ENCODE measurements at places on chromosomes 1 and 21.
A peak's percentile ranks its signal among the peaks of the same experiment; 100 is the strongest.

DNA sequence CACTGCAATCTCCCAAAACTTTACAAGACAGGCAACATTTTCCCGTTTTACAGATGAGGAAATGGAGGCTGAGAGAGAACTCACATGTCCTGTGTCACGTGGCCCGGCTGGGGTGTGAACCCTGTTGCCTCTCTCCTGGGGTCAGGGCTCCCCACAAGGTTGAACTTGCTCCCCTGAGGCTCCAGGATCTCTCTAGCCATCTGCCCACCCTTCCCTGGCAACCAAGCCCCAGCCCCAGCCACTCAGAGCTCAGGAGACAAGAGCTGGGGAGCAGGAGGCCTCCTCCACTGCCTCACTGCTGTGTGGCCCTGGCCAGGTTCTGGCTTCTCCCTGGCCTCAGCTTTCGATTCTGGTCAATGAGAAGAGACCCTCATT lies 11.8 kb downstream of the LAPTM5 start:
- DNase-seq = no peak

GRCh38 chr21:17782051-17782450 lies 37.1 kb downstream of the C21orf91 start:
- DNase-seq = no peak

GRCh38 chr1:28412731-28413130 lies 43.2 kb downstream of the PHACTR4 start:
- DNase-seq = no peak

- no peak for DNase-seq
Measured at GRCh38 chr1:119001181-119002027, 13.3 kb upstream of the TBX15 start.

DNA sequence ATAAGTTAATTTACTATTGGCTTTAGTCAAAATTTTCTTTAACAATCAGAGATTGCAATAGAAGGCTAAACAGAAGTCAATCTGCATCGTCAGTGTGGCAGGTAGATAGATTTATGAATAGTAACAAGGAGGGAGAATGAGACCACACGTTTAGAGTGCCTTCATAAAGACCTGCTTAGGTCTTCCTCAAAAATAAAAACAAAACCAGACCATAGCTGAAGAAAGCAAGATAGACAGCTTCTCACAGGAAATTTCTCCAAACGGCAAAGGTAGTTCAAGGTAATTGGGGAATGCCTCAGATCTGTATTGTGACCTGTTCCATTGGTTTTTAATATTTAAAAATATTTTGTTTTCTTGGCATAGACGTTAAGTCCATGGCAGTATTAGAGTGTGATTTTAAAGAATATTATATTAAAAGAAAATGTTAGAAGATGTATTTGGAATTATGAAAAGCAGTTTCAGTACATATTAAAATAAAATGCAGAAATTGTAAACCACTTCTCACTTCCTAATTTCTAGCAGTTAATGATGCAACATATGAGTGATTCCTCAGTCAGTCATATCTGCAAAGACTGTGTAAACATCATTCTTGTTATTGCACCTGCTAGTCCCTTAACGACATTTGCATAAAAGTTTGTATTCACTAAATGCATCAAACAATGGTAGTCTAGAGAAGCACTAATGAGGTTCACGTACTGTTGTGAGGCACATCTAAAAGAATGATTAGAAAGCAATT lies 278.0 kb downstream of the HLX start:
- no peak for DNase-seq

DNA sequence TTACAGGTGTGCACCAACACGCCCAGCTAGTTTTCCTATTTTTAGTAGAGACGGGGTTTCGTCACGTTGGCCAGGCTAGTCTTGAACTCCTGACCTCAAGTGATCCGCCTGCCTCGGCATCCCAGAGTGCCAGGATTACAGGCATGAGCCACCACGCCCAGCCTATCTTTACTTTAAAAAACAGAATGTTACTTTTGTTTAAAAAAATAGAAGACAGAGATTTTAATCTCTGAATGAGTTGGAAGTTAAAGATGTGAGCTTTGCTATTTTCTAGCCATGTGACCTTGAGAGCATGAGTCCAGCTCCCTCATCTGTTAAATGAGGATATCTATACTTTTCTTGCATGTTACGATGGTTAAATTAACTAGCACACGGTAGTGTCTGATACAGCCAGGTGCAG lies 3.9 kb upstream of the PUM1 start:
- DNase-seq = no peak

DNA sequence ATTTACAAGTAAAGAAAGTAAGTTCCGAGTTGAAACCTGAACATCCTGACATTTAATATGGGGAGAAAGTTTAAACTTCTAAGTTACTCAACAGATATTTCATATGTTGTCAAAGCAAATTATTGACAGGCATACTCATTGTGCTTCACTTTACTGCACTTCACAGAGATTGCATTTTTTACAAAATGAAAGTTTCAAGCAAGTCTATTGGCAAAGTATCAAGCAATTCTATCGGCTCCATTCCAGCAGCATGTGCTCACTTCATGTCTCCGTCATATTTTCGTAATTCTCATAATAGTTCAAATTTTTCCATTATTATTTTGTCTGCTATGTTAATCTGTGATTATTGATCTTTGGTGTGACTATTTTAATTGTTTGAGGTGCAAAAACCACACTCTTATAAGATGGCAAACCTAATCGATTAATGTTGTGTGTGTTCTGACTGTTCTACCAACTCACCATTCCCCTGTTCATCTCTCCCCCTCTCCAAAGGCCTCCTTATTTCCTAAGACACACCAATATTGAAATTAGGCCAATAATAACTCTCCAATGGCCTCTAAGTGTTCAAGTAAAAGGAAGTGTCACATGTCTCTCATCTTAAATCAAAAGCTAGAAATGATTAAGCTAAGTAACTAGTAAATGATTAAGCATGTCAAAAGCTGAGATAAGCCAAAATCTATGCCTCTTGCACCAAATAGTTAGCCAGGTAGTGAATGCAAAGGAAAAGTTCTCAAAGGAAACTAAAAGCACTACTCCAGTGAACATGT lies 68.2 kb upstream of the BCL9 start:
- DNase-seq = no peak

DNA sequence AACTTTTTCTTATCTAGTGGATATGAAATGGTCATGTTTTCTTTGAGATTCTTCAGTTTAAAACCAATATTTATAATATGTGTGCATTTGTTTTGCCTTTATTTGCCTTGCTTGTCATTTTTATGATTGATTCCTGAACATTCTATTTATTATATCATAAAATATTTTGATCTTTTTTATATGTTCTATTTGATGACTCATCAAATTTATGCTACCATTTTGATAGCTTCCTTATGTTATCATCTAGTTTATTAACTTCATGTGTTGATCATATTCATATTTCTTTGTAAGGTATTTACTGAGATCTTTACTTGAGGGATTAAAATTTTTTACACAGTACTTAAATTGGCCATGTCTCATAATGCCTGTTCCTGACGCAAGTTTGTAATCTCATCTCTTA lies 1650.0 kb downstream of the AMY1C start:
- no peak for DNase-seq

- no peak for DNase-seq
Measured at GRCh38 chr1:215830226-215830810, 263.2 kb downstream of the KCTD3 start.

DNA sequence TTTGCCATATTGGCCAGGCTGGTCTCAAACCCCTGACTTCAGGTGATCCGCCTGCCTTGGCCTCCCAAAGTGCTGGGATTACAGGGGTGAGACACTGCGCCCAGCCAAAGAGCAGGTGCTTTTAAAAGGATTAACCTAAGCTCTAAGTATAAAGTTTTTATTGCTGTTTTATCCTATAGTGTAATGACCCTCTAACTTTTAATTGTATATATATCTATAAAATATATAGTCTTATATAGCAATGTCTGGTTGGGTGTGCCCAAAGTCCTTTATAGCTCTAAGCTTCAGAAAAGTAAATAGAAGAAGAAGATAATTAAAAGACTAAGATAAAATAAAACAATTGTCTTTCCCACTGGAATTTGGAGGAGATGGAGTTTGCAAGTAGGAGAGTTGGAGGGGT lies 73.8 kb upstream of the ATP5PO start:
- no peak for DNase-seq

- no peak for DNase-seq
Measured at GRCh38 chr1:115186711-115187265, 97.5 kb upstream of the TSPAN2 start.

DNA sequence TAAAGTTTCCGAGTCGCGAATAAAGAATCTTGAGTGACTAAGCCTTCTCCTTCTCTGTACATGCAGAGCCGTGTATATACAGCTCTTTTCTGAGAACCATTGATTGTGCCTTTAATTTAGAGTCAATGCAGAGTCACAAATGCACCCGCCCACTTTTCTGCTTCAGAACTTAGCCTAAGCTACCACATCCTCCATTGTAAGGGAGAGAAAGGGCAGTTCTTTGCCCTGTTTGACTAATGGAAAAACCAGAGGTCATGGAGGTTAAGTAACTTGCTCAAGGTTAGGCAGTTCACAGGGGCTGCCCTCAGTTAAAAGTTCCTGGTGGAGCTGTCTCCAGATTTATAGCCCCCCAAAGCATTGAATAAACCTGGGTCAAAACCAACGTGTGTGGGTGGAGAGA lies 139.6 kb downstream of the TOMM20 start:
- DNase-seq = no peak

GRCh38 chr1:243917177-243917862 lies 67.3 kb upstream of the AKT3 start:
- DNase-seq = no peak

GRCh38 chr1:42950116-42950481 lies 8.6 kb downstream of the SLC2A1 start:
- no peak for DNase-seq

- no peak for DNase-seq
Measured at GRCh38 chr1:941588-942383, 17.3 kb downstream of the NOC2L start.

DNA sequence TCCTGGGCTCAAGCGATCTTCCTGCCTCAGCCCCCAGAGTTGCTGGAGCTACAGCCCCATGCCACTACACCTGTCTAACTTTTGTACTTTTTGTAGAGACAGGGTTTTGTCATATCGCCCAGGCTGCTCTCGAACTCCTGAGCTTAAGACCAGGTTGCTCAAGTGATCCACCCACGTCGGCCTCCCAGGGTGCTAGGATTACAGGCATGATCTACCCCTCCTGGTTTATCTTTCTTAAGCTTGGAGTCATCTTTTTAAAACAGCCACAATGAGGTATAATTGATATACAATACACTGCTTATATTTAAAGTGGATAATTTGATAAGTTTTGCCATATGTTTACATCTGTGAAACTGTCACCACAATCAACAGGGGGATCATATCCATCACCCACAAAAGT lies 25.4 kb upstream of the WDR26 start:
- no peak for DNase-seq

GRCh38 chr1:39154553-39155421 lies 49.7 kb upstream of the MACF1 start:
- DNase-seq = no peak

DNA sequence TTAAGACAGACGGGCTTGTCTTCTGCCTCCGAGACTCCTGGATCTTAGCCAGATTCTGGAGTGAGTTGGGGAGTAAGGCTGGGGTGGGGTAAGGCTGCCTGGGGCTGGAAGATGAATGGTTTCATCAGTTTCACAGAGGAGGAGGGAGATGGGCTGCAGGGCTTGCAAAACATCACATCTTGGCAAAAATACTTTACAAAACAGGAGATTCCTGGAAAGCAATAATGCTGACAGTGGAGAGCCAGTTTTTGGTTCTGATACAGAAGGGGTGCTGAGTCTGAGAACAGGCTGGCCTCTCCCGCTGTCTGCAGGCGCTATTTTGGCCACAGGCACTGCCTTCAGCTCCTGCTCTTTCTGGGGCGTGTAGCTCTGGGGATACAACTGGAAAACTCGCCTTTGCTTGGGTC lies 83.4 kb upstream of the KCNE2 start:
- no peak for DNase-seq

DNA sequence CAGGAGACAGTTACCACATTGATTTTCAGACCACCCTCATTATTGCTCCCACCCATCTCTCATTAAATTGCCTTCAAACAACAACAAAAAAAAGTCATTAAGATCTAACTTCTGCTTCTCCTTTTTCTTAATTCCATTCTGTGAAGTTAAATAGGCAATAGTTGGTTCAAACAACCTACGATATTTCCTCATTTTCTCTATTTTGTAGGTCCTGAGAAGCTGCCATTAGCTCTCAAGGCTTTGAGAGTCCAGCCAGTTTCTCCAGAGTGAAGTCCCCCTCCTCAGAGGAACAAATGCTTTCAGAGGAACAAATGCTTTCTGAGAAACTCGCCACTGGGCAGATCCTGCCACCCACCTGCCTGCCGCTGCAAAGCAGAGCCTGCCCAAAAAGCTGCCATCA lies 125.6 kb downstream of the ETS2 start:
- no peak for DNase-seq

GRCh38 chr1:55039342-55040082 lies at the start of gene PCSK9:
Gene PCSK9 (plus strand): TSS chr1:55039548. CDS start chr1:55039838, 290 bp downstream.
- no peak for DNase-seq

- no peak for DNase-seq
Measured at GRCh38 chr1:180168786-180169639, 14.3 kb downstream of the QSOX1 start.

- DNase-seq = no peak
Measured at GRCh38 chr21:46061518-46061917, 36.4 kb upstream of the COL6A2 start.

GRCh38 chr1:71676979-71677925 lies 596.4 kb upstream of the ZRANB2 start:
- DNase-seq = no peak

DNA sequence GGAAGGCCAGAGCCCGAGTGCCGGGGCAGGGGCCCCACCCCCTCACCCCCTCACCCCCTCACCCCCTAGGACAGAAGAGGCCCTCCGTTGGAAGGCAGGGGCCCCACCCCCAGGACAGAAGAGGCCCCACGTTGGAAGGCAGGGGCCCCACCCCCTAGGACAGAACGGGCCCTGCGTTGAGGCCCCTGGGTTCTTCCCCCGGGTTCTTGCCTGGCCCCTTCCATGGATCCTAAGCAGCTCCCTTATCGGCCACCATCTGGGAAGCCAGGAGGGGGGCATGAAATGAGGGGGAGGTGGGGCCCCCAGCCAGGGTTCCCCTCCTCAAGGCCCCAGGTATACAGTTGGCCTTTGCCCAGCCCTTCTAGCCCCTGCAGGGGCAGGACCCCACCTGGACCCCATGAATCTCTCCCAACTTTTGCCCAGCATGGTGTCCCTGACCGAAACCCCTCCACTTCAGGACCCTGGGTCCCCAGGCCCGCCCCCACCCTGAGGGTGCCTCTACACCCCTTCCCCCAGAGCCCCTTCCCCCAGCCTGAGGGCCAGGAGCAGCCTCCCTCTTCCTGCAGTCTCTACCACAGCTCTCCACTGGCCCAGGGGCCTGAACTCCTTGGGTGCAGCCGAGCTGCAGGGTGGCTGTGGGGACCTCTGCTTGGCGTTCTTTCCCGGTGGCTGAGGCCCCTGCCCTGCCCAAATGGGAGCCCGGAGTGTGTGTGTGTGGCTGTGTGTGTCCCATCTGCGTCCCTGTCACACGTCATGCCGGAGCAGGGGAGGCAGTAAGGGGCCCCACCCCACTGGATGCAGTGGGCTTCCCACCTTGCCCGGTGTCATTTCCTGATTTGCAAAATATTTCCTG lies 4.3 kb upstream of the VWA1 start:
- no peak for DNase-seq

- DNase-seq = peak; percentile 65
Measured at GRCh38 chr21:41879190-41879998, at the start of gene PRDM15. Gene PRDM15 (minus strand): TSS chr21:41879344. CDS start chr21:41860363, 18,981 bp downstream.

- DNase-seq = no peak
Measured at GRCh38 chr1:220164116-220164515, 70.2 kb downstream of the IARS2 start.

Data from stimulated activated CD8-positive, alpha-beta memory T cell treated with anti-CD3 and anti-CD28 coated beads, Interleukin-2, amount 100 ng/mL, for 1 hour (primary cell).